ENCODE measurements at places on chromosomes 7 and 10. TPM values are rescaled to one million over a fixed set of nuclear protein-coding genes. Genes with fewer than 3 reads are reported as not detected.

Gene NKX6-2
- not detected for total RNA-seq

Gene CDHR1
- 0.17 TPM for total RNA-seq

Gene AKR1C8
- total RNA-seq = not detected

Gene MAPK8
- total RNA-seq = 165 TPM

Gene MUC12
- total RNA-seq = not detected

Gene ANK3
- 116 TPM for total RNA-seq

Gene CYP2C8
- total RNA-seq = not detected

Gene TACC2
- total RNA-seq = 121 TPM

Gene CHST15
- total RNA-seq = 43.2 TPM

Gene FGF8
- not detected for total RNA-seq

Gene ASIC3
- total RNA-seq = 2.6 TPM

Gene LLCFC1
- not detected for total RNA-seq

Gene LRMDA
- 22.5 TPM for total RNA-seq

Gene MMD2
- 0.13 TPM for total RNA-seq

Gene SPDYE2B
- total RNA-seq = not detected

Gene GLI3
- 12.7 TPM for total RNA-seq

Gene STAG3
- total RNA-seq = 0.34 TPM

Gene AOC1
- 0.22 TPM for total RNA-seq

Gene PON1
- total RNA-seq = not detected

Gene AGR2
- 4.1 TPM for total RNA-seq

Gene EN2
- total RNA-seq = 0.27 TPM

Gene GALNT17
- total RNA-seq = 5.8 TPM

Gene OR2A12
- not detected for total RNA-seq

Gene TCAF2
- 2.4 TPM for total RNA-seq

Gene EGR2
- 14.6 TPM for total RNA-seq

Gene CNTNAP2
- 0.29 TPM for total RNA-seq

Gene HHEX
- 117 TPM for total RNA-seq

Gene HOXA4
- 2.1 TPM for total RNA-seq

Gene PHYHIPL
- total RNA-seq = not detected

Gene PRKG1
- total RNA-seq = 72.3 TPM

Gene C10orf95
- 2.0 TPM for total RNA-seq

Gene PIP
- not detected for total RNA-seq

Gene DNAJC12
- 1.9 TPM for total RNA-seq

Gene SOSTDC1
- not detected for total RNA-seq

Gene FRAT1
- 7.2 TPM for total RNA-seq

Gene COL17A1
- total RNA-seq = 1.8 TPM

Gene CFAP69
- total RNA-seq = 33.3 TPM

Gene KIF5B
- 83.6 TPM for total RNA-seq

Gene GIMAP6
- 73.6 TPM for total RNA-seq

Gene HSPA12A
- total RNA-seq = 32.7 TPM

Gene NUPR2
- total RNA-seq = 26.3 TPM

Gene CSGALNACT2
- 14.4 TPM for total RNA-seq

Gene SCART1
- total RNA-seq = 2.6 TPM

Gene PSD
- total RNA-seq = 0.54 TPM
